Camera-type eye (tissue), 1 donor: ENCODE measurements at places on chromosomes 13 and 19. TPM values are rescaled to one million over a fixed set of nuclear protein-coding genes. Genes with fewer than 3 reads are reported as not detected.

Gene PET100
- 6.2 TPM for total RNA-seq

Gene MAU2
- total RNA-seq = 88.7 TPM

Gene ZNF541
- total RNA-seq = 0.44 TPM

Gene C1QTNF9B
- total RNA-seq = 0.88 TPM

Gene FAM216B
- total RNA-seq = 0.55 TPM

Gene TTYH1
- 99.3 TPM for total RNA-seq

Gene PLIN4
- 3.1 TPM for total RNA-seq

Gene CCDC97
- 17.5 TPM for total RNA-seq

Gene ATXN8OS
- not detected for total RNA-seq

Gene ZNF227
- 49.2 TPM for total RNA-seq

Gene CGB2
- total RNA-seq = not detected

Gene PGLYRP2
- total RNA-seq = not detected

Gene PLPPR3
- 21.2 TPM for total RNA-seq

Gene VSIG10L
- total RNA-seq = 2.5 TPM

Gene ZIK1
- total RNA-seq = 28.7 TPM

Gene TEX101
- 0.55 TPM for total RNA-seq

Gene PSG2
- total RNA-seq = not detected

Gene MYO16
- 15.1 TPM for total RNA-seq

Gene SIGLEC5
- 0.27 TPM for total RNA-seq

Gene TMIGD2
- total RNA-seq = 0.49 TPM

Gene SYCN
- not detected for total RNA-seq

Gene MVB12A
- total RNA-seq = 25.2 TPM

Gene KLK7
- not detected for total RNA-seq

Gene CDX2
- total RNA-seq = not detected

Gene LRCH1
- 38.0 TPM for total RNA-seq

Gene TJP3
- 5.3 TPM for total RNA-seq
